ENCODE measurements at places on chromosomes 1 and 21.

DNA sequence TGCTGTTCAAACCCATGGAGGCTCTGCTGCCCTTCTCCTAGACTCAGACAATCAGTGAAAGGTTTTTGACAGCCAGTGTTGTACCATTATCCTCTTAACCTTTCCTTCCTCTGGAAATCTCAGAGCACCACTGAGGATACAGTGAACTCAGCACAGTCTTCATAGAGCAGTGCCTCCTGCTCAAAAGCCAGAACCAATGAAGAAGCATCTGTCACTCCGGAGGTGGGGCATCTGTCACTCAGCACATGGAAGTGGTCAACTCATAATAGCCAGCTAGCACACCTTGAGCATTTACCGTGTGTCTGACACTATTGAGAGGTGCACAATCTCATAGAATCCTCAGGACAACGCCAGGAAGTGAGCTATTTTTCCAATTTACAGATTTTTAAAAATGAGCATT is 62.4 kb downstream of the NMNAT2 start:
- no peak for DNase-seq

- peak; percentile 31 for DNase-seq
These were observed 1.6 kb downstream of the SOX13 start for GRCh38 chr1:204074274-204075138.

- DNase-seq, result peak; percentile 91
These were observed 79.4 kb downstream of the S1PR1 start for GRCh38 chr1:101316256-101316655.

DNA sequence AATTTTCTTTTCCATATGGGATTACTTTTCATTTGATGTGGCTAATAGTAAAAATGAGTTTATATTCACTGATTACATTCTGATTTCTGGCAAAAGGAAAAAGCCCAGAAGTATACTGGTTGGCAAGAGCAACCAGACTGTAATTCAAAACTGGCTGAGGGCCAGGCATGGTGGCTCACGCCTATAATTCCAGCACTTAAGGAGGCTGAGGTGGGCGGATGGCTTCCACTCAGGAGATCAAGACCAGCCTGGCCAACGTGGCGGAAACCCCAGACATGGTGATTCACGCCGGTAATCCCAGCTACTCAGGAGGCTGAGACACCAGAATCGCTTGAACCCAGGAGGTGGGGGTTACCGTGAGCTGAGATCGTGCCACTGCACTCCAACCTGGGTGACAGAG is 14.5 kb downstream of the SYT11 start:
- peak; percentile 31 for DNase-seq

DNA sequence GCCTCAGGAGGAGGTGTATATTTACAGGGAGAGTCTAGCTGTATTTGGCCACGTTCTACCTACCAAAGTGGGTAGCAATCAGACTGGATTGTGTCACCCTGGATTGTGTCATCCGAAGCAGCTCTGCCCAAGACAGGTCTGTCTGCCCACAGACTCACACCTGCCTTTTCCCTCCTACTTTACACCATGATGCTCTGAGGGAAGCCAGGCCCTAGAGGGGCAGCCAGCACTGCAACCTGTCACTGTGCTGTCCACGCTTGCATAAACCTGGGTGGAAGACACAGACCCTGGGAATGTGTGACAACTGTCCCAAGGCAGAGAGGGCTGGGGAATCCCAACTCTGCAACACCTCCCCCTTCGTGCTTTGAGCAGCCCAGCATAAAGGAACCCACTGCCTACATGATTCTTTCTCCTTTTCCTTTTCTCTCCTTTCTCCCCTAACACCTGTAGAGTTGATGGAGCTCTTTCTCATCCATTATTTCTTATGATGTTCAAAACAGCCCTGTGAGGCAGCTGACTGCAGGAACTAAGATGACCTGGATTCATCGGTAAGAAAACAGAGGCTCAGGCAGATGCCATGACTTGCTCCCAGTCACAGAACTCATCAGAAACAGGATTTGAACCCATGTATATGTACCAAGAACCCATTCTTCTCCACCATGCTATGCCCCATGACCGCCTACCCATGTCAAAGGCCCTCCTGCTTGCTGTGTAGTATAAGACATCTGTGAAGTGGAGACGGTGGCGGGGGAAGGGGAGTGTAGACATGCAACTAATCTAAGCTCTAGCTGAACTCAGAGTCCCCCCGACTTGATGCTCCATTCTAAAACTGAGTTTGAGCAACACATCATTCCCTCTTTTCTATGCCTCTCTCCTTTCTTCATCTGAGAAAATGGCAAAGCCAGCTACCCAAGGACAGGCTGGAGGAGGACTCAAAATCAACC is 55.9 kb downstream of the ITPKB start:
- DNase-seq, result no peak
